ENCODE measurements at places on chromosomes 7 and 10.

DNA sequence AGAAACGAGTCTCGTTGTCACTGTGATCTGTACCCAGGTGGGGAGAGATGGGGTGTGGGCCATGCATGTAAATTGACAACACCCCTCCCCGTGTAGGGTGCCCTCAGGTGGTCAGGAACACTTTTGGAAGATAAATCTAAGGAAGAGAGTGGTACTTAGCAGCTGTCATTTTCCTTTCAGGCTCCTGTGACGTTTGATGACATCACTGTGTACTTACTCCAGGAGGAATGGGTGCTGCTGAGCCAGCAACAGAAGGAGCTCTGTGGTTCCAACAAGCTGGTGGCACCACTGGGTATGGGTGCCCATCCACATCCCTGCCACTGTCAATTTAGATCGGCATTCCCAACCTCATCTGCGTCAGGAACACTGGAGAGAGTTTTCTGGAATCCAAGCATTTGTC is 6.3 kb downstream of the ZNF862 start:
- DNase-seq: no peak

DNA sequence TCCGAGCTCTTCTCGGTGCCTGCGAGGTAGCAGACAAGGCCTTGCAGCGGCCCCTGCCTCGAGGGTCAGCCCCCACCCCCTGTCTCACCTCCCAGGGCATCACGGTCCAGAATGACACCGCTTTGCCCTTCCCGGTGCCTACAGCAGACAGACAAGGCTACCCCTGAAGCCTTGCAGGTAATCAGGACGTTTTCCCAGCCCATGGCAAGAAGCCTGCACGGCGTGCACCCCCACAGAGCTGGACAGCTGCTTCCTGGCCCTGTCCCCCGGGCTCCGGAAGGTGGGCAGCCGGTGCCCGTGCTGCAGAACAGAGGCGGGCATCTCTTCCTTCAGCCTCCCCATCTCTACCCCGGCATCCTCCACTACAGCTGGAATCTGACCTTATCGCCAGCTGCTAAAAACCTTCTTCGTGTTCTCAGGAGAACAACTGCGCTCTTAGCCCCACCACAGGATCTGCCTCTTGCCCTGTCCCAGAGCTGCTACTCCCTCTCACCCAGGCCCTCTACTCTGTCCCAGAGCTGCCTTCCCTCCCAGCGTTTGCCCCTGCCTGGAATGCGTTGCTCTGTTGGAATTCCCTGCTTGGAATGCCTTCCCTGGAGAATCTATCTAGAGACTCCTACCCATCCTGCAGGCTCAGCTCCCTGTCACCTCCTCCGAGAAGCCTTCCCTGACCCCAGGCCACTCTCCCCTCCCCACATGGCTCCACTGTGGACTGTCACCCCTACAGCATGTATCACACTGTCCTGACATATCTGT is 4.7 kb downstream of the MYL10 start:
- DNase-seq: no peak

DNA sequence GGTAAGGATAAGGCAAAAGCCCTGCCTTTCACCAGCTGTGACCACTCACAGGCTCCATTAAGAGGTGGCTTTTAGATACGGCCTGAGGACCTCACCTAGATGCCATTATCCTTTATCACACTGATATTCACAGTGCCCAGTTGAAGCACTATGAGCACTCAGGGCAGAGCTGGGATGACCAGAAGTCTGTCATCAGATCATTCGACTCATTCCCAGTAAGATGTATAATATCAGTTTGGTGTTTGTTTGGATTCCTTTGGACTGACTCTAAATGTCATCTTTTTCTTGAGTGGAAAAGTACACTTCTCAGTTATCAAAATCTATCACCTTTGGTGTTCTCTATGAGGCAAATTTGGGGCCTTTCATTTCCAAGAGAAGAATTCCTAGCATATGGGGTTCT is 18.7 kb downstream of the CCDC136 start:
- no peak for DNase-seq

DNA sequence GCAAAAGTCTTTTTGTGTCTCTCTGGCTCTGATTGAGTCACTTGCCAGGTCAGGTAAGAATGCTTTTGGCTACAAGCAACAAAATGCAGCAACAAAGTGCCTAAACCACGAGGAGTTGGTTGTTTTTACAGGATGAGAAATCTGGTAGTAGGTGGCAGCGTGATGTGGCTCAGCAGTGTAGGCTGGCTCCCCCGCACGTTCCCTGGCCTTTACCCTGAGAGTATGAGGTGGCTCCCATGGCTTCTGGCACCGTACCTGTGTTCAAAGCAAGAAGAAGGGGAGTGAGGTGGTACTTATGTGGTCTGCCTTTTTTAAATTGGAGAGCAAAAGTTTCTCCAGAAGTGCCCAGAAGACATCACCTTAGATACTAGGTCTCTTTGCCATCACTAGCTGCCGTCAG is 11.7 kb downstream of the PRKRIP1 start:
- DNase-seq: no peak

DNA sequence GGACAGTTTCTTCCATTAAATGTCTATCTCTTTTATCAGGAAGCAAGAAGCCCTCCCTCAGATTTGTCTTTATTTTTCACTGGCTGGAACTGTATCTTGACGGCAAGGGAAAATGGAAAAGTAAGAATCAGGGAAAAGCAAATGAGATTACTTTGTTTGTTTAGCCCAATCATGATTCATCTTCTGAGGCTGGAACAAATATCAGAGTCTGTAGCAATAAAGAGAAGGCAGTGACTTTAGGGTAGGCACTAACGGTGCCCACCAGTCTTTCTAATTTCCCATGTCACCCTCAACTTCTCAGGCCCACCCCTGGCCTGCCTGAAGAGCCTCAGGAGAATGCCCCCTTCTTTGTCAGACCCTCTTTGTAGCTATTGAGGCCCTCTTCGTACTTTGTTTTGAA is 36.3 kb upstream of the GOLGA7B start:
- DNase-seq: no peak

DNA sequence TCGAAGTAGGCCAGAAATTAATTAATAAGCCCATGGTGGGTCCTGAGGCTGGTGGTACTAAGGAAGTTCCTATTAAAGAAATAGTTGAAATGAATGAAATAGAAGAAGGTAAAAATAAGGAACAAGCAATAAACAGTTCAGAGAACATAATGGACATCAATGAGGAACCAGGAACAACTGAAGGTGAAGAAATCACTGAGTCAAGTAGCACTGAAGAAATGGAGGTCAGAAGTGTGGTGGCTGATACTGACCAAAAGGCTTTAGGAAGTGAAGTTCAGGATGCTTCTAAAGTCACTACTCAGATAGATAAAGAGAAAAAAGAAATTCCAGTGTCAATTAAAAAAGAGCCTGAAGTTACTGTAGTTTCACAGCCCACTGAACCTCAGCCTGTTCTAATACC is 36.0 kb downstream of the SLK start:
- no peak for DNase-seq

DNA sequence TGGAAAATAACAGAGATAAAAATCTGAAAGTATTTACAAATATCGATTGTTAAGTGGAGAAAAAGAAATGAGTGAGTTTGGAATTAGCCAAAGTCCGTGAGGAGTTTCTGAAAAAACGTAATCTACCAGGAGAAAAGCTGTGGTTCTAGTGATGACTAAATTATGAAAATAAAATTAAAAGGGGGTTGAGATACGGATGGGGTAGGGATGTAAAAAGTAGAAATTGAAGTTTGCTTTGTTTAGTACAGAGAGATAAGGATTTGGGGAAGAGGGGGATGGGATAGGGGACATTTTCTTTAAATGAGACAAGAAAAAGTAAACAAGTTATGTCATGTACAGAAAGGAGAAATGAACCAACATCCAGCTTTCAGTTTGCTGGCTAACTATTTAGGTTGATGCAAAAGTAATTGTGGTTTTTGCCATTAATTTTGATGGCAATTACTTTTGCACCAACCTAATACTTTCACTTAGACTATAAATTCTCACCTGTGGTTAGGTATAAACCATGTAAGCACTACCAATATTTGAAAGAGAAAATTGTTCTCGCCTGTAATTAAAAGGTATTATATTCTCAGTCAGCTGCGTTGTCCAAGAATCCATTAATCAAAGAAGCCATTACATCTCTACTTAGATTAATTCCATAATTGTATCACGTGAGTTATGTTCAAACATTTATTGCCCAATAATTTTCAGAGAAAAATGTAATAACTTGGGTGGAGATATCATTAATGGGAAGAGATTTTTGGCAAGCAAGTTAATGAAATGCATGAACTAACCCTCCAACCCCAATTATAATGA is 143.0 kb upstream of the NRP1 start:
- no peak for DNase-seq

DNA sequence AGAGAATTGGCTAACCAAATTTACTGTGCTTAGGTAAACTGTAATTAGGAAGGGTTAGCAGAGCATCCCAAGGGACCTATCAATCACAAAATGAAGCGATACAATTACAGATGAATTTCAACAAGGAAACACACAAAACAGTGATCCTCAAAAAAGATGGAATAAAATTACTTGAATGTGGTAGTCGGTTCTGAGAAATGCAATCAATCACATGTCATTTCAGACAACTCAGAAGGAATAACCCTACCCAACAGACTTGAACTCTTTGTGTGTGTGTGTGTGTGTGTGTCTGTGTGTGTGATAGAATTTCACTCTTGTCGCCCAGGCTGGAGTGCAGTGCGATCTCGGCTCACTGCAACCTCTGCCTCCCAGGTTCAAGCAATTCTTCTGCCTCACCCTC is 43.5 kb downstream of the ST8SIA6 start:
- no peak for DNase-seq

GRCh38 chr7:82539969-82540368 is 96.4 kb upstream of the CACNA2D1 start:
- no peak for DNase-seq

DNA sequence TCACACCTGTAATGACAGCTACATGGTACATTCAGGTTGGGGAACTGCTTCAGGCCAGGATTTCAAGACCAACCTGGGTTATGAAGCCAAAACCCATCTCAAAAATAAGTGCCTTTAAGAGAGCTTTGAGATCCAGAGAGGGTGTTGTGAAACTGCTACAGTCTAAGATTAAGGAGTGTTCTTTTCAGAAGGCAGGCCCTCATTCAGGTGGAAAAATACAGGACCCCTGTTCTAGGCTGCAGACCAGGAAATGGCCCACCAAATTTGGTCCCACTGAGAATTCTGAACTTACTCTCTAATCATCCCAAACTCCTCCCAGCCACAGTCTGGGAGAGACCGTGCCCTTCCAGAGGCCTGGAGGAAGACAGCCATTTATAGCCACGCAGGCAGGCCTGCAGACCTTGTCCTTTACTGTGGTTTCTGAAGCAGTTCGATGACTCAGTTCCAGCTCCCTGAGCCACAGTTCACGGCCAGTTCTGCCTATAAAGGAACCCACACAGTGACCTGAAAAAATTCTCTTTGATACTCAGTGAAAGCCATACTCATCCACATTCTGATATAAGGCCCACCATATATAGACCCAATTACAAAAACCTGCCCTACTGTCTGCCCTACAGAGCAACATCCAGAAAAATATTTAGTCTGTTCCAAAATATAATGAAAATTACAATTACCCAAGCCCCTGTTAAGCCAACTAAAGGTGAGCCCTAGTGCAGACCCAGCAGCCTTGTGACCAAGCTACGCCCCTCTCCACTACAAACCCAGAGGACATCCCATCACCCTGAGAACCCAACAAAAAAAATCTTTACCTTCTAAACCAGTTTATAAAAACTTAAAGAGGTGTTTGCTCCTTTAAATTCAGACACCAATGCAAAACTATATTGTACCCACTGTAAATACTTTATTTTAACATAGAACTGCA is 21.2 kb downstream of the ZNF680 start:
- DNase-seq: no peak

- DNase-seq: no peak
Measured at GRCh38 chr7:46100521-46100920, 179.4 kb upstream of the IGFBP3 start.

DNA sequence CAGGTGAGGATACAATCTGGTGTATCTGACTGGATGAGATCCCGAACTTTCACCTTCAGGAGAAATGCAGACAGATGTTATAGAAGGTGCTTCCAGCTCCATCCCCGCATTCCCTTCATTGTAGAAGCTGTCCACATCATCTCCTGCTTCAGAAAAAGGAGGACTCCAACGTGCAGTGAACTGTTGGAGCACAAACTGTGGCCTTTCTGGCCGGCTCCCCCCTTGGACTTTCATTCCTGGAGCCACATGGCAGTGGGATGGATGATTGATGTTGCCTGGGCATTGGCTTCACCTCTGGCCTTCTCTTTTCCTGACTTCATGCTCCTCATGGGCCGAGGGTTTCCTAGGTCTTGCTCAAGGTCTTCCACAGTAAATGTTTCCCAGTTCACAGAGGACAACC is 29.6 kb upstream of the ZNF273 start:
- no peak for DNase-seq

DNA sequence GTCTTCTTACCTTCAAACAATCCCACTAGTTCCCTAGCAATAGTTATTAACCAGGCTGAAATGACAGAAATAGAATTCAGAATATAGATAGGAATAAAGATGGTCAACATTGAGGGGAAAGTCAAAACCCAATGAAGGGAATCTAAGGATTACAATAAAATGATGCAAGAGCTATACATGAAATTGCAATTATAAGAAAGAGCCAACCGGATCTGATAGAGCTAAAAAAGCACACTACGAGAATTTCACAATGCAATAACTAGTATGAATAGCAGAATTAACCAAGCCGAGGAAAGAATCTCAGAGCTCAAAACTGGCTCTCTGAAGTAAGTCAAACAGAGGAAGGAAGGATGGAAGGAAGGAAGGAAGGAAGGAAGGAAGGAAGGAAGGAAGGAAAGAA is 288.7 kb upstream of the KCND2 start:
- no peak for DNase-seq

DNA sequence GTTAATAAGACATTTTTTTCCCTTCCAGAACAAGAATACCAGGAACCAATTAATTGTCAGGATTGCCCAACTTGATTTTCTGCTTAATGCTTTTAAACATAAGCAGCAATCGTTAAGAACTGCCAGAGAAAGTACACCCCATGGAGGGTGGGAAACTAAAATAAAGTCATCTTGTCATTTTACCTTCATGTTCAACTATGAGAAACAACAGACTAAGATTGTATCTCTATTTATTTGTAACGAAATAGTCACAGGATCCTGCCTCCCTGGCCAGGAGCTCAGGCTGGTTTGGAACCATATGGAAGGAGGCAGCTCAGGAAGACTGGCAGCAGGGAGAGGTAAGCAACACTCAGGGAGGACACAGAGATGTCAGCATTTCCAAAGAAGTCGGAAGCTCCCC is 129.6 kb downstream of the TNS3 start:
- DNase-seq: no peak

DNA sequence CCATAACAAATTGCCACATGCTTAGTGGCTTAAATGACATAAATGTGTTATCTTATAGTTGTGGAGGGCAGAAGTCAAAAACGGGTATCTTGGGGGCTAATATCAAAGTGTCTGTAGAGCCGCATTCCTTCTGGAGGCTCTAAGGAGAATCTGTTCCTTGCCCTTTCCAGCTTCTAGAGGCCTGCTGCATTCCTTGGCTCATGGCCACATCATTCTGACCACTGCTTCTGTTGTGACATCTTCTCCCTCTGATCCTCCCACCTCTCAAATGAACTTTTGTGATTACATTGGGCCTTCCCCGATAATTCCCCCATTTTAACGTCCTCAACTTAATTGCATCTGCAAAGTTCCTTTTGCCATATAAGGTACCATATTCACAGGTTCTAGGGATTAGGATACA is 76.1 kb downstream of the CYP26A1 start:
- DNase-seq: no peak

All from stimulated activated CD8-positive, alpha-beta memory T cell treated with anti-CD3 and anti-CD28 coated beads, Interleukin-15, amount 100 ng/mL, for 4 hours (primary cell).